ENCODE measurements at places on chromosomes 6 and 20. TPM values are rescaled to one million over a fixed set of nuclear protein-coding genes. Genes with fewer than 3 reads are reported as not detected.

- H3K27ac ChIP-seq = peak overlapping the region; percentile 53
- peaks cover 8% of the 10 kb centered on the region for H3K4me1 ChIP-seq
Observed at GRCh38 chr20:32482442-32483261, 102.5 kb downstream of the NOL4L start.

DNA sequence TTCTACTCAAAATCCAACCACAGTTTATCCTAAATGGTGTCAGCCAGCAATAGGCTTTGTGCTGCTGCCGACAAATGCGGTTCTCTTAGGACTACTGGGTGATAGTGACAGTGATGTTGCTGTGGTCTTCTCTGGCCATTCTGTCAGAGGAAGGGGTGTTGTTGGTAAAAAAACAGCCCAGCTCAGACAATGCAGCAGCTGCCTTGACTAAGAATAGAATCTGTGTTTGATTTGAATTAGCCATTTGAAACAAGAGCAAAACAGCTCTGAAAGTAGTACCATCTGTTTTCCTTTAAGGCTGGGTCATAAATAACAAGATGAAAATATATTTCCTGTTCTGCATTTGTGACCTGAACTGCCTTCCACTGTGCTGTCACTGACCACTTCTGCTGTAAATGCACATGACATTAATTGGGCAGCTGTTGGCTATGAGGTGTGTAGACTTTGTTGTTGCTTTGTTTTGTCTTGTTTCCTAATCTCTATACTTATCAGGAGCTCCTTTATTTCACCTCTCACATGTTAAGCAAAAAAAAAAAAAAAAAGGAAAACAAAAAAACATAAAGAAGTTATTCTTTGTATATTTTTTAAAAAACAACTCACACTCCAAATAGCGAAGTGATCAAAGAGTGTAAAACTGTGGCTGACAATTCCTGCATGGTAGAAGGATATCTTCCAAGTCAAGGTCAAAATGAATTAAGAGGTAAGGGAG lies 497.8 kb upstream of the ARID1B start:
- no peak overlapping the region for H3K4me3 ChIP-seq
- H3K4me1 ChIP-seq = no peaks in the 10 kb centered on the region
- H3K27me3 ChIP-seq = no peaks in the 10 kb centered on the region
- DNase-seq = no peak
- H3K36me3 ChIP-seq = no peaks in the 10 kb centered on the region

- no peak overlapping the region for H3K27ac ChIP-seq
- no peak for DNase-seq
- no peaks in the 10 kb centered on the region for H3K36me3 ChIP-seq
- H3K4me1 ChIP-seq = no peaks in the 10 kb centered on the region
- H3K4me3 ChIP-seq = no peak overlapping the region
Observed at GRCh38 chr20:44549123-44549522, 27.3 kb upstream of the SERINC3 start.

DNA sequence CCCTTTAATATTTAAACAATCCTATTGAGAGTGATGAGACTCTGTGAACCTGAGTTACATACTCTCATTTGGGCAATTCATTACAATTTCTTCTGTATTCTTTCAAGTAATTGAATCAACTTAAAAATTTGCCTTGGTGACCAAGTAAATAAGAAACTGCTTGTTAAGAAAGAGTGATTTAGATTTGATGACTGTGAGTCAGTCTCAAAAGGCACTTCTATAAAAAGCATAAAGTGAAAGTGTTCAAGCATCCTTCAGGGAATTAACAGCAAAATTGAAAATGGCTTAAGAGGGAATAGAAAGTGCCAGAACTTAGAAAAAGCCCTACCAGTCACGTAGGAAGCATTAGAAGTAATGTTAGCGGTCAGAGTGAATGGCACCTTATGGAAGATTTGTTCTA lies 654.7 kb downstream of the EPM2A start:
- H3K4me1 ChIP-seq = no peaks in the 10 kb centered on the region
- no peak overlapping the region for H3K4me3 ChIP-seq
- DNase-seq = no peak

DNA sequence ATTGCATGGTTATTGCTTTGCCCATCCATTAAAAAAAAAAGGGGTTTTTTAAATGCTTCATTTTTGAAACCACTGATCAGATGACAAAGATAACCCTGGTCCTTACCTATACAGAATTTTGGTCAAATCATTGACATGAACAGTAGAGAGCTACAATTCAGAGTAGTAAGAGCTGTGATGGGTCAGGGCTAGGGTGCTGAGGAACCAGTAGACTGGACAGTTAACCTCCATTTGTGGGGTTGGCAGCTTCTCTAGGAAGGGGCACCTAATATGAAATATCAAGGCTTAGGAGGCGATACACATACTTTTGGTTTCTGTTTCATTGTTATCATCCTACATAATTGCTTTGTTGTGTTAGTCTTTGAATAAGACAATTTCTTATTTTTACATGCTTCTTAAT lies 55.1 kb downstream of the ORC3 start:
- H3K27me3 ChIP-seq = no peaks in the 10 kb centered on the region
- H3K27ac ChIP-seq = no peak overlapping the region
- peaks cover 8% of the 10 kb centered on the region for H3K4me1 ChIP-seq
- H3K36me3 ChIP-seq = no peaks in the 10 kb centered on the region
- DNase-seq = no peak

GRCh38 chr6:122790028-122790422 lies 967 bp downstream of the SMPDL3A start:
- DNase-seq = no peak
- H3K27me3 ChIP-seq = peaks cover 3% of the 10 kb centered on the region
- no peak overlapping the region for H3K27ac ChIP-seq
- no peak overlapping the region for H3K4me3 ChIP-seq

- no peak overlapping the region for H3K4me3 ChIP-seq
- DNase-seq = no peak
- no peak overlapping the region for H3K27ac ChIP-seq
- H3K4me1 ChIP-seq = no peaks in the 10 kb centered on the region
- peaks cover 12% of the 10 kb centered on the region for H3K27me3 ChIP-seq
Observed at GRCh38 chr6:30172681-30173080, 9.3 kb downstream of the TRIM15 start.

DNA sequence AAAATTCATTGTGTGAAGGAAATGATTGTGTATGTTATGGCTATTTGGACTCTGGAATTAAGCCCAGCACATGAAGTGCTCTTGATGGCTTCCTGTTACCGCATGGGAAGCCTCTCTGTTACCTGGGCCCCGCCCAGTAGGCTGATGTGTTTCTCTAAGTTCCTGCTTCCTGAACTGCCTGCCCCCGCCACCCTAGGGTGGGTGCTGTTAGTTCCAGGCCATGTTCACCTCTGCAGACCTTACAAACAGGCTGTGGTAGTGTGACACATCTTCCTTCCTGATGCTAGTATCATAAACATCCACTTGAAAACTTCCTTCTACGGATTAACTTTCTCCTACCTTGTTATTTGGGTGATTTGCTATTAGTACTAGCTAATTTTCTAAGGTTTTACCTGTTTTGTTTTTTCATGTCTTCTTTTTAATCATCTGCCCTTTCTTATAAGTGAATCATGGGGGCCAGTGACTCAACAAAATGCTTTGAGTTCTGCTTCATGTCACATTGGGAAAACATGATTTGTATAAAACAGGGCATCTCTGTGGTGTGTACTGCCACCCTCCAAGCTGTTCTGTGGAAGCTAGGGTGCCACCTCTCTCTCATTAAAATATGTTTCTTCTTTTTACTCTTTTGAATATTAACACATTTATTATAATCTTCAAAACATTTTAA lies 40.6 kb downstream of the SH3BGRL2 start:
- no peaks in the 10 kb centered on the region for H3K27me3 ChIP-seq
- H3K4me3 ChIP-seq = no peak overlapping the region
- H3K4me1 ChIP-seq = no peaks in the 10 kb centered on the region
- DNase-seq = peak; percentile 54
- no peaks in the 10 kb centered on the region for H3K36me3 ChIP-seq

IL17A gene
- polyA plus RNA-seq = not detected

- no peak overlapping the region for H3K27ac ChIP-seq
- no peaks in the 10 kb centered on the region for H3K36me3 ChIP-seq
- H3K4me1 ChIP-seq = no peaks in the 10 kb centered on the region
- H3K4me3 ChIP-seq = no peak overlapping the region
Observed at GRCh38 chr20:44247586-44248409, 690 bp downstream of the GDAP1L1 start.

GRCh38 chr6:66717801-66718200 lies 1010.8 kb upstream of the EYS start:
- no peak overlapping the region for H3K27ac ChIP-seq
- H3K4me3 ChIP-seq = no peak overlapping the region
- DNase-seq = no peak
- H3K27me3 ChIP-seq = no peaks in the 10 kb centered on the region
- H3K36me3 ChIP-seq = no peaks in the 10 kb centered on the region

Data from naive thymus-derived CD4-positive, alpha-beta T cell (primary cell).